ENCODE measurements at places on chromosomes 7 and 10.
A peak's percentile ranks its signal among the peaks of the same experiment; 100 is the strongest.

DNA sequence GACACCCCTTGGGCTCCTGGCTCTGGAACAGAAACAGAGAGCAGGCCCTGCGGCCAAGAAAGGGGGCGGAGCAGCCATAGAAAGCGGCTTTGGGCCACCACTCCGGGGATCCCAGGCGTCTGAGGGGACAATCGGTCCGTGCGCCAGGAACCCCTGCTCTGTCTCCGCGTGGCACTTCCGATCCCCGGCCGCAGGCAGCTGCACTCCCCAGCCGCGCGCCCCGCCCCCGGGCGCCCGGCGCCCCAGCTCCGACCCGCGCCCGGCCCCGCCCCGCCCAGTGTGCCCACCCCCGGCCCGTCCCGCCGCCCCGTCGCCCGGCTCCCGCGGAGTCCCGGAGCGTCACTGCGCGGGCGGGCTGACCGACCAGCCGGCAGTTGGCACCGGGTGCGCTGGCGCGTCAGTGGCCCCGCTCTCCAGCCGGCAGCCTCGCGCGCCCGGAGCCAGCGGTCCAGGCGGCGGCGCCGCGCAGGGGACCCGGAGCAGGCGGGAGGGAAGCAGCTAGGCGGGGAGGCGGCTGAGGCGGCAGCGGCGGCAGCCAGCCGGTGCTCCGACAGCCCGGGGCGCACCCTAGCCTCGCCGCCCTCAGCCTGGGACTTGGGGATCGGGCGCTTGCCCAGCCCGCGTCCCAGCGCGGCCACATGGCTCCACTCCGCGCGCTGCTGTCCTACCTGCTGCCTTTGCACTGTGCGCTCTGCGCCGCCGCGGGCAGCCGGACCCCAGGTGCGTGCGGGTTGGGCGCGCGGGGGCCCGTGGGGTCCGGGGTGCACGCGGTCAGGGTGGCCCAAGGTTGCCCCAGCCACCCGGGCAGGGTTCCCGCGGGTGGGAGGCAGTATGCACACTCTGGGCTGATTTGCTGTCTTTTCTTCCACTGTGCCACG, at the start of gene ADAMTS14:
Gene ADAMTS14 (plus strand): TSS at position 342 of the 878 bp plus-strand sequence. CDS start 297 bp downstream, at position 639.
- DNase-seq: peak; percentile 33

DNA sequence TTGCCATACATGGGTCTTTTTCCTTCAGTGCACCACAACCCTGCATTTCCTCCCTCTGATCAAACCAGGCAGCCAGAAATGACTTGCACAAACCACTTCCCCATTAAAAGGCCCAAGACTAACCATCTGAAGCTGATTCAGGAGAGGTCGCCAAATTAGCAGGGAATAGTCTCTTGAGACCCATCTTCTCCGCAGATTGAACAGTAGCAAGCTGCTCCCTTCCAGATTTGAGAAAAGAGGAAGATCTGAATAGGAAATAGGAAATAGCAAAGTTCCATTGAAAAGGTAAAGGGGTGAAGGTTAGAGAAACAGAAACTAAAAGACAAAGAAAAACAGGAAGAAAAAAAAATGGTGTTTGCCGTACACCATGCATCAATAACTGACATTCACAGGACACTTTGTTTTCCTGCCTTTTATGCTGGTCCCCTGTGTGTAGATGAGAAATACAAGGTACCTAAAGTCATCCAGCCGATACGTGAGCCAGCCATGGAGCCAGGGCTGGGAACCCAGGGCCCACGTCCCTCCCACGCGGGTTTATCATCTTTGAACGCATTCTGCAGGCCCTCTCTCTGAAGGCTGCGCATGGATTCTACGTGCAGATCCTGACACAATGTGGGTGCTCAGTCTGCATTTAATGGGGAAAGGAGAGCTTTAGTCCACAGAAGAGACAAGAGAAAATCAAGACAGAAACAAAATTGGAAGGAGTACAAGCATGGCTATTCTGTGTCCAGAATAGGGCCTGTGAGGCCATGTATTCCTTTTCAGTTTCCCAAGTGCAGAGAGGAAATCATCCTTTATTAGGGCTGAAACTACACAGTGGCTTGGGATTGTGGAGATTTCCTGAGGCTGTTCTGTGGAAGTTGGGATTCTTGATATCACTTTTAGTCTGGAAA, 268.4 kb upstream of the NPVF start:
- DNase-seq: peak; percentile 71

DNA sequence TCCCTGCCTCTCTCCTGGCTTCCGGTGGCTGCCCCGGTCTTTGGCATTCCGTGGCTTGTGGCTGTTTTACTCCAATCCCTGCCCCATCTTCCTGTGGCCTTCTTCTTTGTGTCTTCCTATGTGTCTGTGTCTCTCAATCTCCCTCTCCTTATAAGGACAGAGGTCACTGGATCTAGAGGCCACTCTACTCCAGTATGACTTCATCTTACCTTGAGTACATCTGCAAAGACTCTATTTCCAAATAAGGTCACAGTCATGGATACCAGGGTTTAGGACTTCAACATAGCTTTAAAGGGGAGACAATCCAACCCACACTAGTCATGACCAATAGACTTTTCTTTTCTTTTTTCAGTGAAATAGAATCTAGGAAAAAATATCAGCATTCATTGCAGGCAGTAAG, 153.3 kb upstream of the INSYN2A start:
- DNase-seq: no peak

- DNase-seq: no peak
These were observed 29.8 kb upstream of the HABP2 start for GRCh38 chr10:113523071-113523470.

- DNase-seq: no peak
These were observed 523.8 kb upstream of the CELF2 start for GRCh38 chr10:10493833-10494232.

- DNase-seq: no peak
These were observed 189.4 kb upstream of the AHR start for GRCh38 chr7:17109020-17109419.

- peak; percentile 63 for DNase-seq
These were observed 6.6 kb upstream of the ZYX start for GRCh38 chr7:143374561-143374960.

DNA sequence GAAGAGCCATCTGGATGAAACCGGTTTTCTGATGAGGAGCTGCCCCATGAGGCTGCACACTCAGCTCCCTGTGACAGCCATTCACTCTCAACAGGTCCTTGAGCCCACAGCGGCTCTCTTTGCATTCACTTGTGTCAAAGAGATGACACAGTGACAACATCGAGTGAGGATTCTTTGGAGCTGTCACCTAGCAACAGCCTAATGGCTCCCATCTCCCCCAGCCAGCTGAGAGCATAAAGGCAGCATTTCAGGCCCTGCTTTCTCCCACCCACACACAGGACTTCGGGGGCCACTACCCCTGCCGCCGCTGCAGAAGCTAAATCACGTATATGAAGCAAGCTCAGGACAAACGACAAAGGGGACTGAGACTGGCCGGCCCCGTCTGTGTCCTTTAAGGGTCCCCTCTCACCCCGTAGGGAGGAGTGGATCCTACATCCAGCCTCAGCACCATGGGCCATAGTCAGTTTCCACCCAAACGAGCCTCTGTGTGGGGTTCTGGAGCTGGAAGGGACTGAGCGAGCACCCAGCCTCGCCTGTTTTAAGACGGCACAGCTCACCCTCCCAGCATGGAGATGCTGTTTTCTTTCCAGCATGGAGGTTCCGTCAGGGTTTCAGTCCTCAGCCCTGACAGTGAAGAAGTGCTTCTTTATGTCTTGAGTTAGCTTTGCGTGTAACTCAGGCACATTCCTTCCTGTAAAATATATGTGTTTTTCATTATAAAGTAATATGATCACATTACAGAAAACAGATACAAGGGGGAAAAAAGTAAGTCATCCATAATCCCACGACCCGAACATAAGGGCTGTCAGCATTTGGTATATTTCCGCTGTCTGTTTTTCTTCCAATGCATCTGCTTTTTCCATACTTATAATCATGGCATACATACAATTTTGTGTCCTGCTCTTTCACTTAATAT, 4.9 kb downstream of the CPA4 start:
- no peak for DNase-seq

- DNase-seq: no peak
These were observed 231.5 kb upstream of the ZNF32 start for GRCh38 chr10:43880160-43880559.

DNA sequence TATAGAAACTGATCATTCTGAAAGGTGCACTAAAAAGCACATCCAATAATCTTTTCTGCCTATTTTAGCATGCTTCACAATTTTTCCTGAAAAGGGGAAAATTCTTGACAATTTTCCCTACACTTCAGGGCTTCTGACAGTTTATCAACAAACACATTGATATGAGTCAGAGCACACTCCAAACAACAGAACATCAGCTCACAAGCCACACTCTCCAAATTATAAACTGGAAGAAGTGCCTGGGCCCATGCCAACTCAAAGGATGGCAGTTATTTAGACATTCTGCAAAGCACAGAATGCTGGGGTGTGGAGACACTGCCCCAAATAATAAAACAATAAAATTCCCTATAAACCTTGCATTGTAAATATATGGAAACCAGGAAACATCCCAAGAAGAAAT, 90.8 kb downstream of the ELAPOR2 start:
- DNase-seq: no peak

DNA sequence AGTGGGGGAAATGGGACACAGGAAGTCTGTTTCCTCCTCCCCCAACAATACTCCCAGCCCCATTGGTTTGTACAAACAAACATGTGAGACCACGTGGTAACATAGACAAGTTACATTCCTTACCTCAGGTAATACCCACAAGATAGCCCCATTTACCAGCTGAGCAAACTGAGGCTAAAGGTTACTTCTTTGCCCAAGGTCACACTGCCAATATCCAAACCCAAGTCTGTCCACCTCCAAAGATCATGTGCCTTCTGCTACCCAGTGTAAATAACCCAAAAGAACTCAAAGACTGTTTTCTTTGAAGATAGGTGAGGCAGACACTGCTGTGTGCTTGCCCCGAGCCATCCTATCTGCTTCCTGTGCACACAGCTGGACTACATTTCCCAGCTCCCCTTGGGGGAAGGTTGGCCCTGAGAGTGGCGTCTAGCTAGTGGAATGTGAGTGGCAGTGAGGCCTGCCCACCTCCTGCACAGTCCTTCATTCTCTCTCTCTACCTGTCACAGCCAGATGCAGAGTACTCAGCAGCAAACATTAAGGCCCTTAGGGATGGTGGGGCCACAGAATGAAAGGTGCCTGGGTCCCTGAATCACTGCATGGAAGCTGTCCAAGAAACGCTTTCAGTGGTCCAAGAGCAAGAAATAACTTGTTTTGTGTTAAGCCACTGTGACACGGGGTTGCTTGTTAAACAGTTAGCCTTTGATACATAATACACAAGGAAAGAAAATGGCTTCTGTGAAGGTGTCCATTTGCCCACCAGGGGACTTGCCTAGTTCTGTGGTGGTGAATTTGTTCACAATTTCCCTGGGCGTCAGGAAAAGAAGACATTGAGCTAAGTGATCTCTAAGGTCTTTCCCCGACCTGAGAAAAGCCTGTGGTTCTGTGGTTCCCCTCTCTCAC, 257.7 kb upstream of the NFE2L3 start:
- DNase-seq: peak; percentile 52

All from KBM-7 (cell line).